ENCODE measurements at places on chromosomes 7 and 10.

DNA sequence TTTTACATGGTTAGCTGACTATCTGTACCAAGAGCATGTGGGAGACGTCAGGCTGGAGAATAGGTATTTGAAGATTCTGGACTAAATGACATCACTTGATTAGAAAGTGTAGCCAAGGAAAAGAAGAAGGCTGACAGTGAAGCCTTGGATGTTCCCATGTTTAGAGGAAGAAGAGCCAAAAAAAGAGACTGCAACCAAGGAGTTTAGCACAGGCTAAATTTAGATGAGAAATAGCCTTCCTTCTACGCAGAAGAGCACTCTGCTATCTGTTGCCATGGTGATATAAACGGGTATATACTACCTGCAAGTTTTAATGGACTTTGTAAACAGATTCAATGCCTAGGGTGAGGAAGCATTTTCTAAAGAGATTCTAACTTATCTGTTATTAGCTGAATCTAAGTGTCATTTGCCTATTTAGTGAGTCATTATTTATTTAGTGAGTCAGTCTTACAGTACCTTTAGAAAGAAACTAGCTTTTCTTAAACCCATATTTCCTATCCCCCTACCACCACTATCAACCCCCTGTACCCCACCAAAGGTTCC is 69.8 kb downstream of the CDK6 start:
- DNase-seq = no peak

DNA sequence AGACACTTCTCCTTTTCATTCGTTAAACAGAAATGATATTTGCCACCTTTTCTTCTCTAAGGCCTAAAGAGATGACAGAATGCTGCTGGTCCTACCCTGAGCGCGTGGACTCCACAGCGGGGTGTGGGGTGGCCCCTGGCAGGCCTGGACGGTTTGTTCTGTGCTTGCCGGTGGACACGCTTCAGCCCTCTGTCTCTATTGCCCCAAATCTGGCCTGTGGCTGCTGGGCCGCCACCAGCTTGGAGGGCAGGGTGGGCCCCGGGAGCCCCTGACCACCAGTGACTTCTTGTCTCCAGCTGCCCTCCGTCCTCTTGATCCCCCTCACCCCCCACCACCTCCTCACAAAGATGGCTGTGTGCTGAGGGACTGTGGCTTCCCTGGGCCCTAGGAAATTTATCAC is 5.7 kb downstream of the CHST3 start:
- DNase-seq = no peak

DNA sequence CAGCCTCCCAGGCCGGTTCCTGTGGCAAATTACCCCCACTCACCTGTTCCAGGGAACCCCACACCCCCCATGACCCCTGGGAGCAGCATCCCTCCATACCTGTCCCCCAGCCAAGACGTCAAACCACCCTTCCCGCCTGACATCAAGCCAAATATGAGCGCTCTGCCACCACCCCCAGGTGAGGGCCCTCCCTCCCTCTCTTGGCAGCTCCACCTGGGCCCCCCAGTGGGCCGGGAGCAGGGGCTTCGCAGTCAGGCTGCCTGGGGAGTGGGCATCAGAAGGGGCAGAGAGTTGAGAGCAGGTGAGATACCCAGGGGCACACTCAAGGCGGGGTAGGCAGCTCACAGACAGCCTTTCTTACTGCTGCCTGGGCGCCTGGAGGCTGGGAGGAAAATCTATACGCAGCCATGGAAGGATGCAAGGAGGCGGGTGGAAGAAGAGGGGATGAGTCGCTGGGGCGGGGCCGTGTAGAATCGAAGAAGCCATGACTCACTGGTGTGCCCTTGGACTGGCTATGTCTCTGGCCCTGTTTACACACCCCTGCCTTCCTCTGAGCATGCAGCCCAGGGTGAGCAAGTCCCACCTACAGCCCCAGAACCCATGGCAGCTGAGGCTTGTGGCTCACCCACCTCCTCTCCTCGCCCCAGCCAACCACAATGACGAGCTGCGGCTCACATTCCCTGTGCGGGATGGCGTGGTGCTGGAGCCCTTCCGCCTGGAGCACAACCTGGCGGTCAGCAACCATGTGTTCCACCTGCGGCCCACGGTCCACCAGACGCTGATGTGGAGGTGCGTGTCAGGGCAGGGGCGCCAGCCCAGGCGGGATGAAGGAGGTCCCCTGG is 48.6 kb upstream of the PPIF start:
- DNase-seq = no peak

GRCh38 chr7:24042028-24042427 is 242.0 kb upstream of the NPY start:
- DNase-seq = no peak

GRCh38 chr10:124176349-124177179 is 83.2 kb upstream of the CHST15 start:
- DNase-seq = no peak

GRCh38 chr7:50481867-50482266 is 31.7 kb upstream of the FIGNL1 start:
- no peak for DNase-seq

DNA sequence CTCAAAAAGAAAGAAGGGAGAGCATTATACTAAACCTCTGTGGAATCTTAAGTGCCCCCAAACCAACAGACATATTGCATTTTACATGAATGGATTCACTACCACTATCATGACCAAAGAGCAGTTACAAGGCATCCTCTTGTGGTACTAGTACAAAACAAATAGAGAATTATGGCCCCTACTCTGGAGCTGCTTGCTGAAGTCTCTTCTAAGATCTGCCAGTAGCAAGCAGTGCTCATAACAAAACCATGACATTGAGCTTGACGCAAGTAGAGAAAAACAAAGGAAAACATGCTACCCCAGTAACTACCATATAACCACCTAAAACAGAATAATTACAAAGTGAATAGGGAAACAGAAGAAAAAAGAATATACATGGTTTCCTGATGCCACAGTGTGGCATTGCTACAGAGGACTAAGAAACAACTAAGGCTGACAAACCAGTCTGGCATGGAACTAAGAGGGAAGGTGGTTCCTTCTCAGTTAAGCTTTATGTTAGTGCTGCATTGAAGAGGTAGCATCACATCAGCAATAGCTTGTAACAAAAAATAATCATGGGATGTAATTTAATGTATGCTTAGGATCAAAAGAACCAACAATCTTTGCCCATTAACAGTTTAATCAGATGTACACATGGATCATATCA is 150.2 kb upstream of the AGR3 start:
- no peak for DNase-seq

GRCh38 chr10:88207121-88207546 is 343.7 kb downstream of the PTEN start:
- DNase-seq = no peak
